ENCODE measurements at places on chromosomes 3 and 15.

DNA sequence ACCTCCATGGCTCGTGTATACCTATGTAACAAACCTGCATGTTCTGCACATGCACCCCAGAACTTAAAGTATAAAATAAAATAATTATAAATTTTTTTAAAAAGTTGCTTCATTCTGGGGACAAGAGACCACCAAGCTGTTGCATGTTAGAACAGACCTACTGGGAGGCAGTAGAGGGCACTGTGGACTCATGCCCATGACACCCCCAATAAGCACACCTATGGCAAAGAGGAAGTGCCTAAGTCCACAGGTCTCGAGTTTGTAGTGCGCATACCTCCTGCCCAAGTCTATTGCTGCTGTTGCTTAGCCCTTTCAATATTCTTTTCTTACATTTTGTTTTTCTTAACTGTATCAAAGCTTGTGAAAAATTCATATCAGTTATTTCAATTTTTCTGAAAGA lies 267.9 kb upstream of the THBS1 start:
- no peak for DNase-seq

DNA sequence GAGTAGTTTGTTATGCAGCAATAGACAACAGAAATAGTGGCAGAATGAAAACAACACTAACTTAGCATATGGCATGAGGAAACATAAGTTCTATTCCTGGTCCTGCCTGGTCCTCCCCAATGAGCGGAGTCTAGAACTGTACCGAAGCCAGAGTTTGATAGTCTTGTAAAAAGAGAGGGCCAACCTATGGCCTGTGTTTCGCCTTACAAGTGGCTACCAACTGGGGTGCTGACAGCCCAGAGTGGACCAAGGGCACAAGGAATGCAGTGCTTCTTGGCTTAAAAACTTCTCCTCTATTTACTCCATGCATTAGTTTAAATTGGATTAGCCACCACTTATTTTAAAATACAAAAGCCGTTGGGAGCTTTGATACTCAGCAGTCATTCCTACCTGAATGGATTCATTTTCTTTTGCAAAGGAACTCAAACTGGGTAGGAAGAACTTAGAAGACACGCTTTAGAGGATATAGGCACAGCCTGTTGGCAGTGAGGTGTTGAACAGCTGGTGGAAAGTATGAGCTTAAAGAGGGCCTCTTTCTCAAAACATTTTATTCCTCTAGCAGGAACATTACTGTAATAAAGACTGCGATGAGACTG lies 302.9 kb downstream of the PLCL2 start:
- DNase-seq: no peak

- DNase-seq: peak; percentile 64
Observed at GRCh38 chr15:78241017-78241416, 6.7 kb upstream of the ACSBG1 start.

DNA sequence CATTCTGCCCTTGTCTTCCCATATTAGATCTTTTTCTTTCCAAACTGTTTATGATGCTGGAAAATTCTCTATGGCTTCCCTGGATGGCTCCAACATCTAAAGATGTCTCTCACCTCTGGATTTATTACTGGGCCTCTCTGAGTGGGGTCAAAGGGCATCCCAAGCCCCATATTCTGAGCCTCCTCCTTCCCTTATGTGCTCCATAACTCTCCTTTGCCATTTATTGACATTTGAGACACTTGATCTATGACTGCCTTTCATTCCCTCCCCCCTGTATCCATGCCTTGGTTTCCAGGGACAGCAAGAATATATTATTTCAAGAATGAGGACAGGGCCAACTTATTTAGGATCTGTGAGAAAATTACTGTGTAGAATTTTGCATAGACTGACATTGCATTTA lies 369.3 kb upstream of the ONECUT1 start:
- no peak for DNase-seq

- no peak for DNase-seq
Observed at GRCh38 chr3:62480056-62480455, 106.7 kb upstream of the FEZF2 start.

GRCh38 chr3:115161168-115161834 lies 14.2 kb upstream of the ZBTB20 start:
- DNase-seq: no peak

- no peak for DNase-seq
Observed at GRCh38 chr15:39666677-39667076, 85.8 kb downstream of the THBS1 start.

DNA sequence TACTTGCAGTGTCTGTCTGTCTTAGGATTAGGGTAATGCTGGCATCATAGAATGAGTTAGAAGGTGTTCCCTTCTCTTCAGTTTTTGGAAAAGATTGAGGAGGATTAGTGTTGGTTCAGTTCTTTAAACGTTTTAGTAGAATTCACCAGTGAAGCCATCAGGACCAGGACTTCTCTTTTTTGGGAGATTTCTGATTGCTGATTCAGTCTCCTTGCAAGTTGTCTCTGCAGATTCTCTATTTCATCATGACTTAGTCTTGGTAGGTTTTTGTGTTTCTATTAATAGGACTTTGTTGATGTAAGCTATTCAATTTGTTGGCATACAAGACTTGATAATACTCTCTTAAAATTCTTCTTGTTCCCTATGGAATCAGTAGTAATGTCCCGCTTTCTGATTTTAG lies 48.9 kb downstream of the STT3B start:
- DNase-seq: no peak

DNA sequence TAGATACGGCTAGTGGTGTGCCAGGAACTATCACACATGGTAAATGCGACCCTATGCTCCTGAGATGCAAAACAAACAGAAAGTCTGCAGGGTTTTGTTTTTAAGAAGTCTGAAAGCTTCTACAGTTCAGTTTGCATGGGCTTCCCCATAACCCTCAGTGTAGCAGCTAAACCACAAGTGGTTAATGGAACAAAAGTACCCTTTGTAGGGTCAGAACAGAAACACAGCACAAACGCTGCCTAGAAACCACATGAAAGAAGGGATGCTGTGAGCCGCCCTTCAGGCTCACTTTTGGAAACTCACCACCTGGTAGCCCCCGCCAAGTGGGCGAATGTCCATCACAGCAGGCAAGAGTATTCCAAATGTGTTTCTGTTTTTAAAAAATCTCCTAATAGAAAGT lies 46.2 kb downstream of the CTDSPL start:
- no peak for DNase-seq

GRCh38 chr3:89058371-89058770 lies 49.0 kb upstream of the EPHA3 start:
- no peak for DNase-seq

GRCh38 chr15:60697750-60698149 lies 218.8 kb upstream of the ICE2 start:
- DNase-seq: no peak

DNA sequence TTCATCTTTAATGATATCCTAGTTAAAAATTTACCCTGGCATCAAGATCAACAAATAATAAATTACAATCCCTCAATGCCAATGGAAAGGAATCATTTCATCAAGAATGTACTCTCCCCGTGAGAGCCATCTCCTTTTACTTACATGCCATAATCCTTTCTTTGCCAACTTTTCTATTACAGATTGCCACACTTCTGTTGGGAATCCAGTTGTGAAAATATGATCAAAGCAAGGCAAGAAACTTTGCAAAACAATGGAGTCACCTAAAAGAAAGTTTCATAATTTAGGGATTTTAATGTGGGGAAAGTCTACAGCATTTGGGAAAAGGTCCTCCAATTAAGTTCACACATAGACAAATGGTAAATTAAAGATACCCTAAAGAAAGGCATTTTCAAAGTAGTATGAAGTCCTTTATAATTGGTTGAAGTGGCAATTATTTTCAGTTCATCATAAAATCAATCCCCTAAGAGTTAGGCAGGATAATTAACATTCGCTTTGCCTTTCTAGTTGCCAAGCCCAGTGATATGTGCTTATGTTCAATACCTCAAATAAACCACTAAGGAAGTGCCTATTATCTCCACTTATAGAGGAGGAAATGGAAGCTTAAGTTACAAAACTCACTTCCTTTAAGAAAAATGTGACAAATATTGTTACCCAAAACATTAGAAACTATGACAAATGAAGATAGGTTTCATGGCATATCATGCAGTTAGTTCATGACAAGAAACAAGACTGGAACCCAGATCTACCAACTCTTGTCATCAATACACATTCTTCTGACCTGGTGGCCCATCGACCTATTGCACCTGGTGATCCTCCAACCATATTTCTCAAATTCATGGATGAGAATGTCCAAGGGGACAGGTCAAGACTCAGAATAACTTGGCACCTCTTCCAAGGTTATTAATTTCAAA lies 49.1 kb downstream of the TRANK1 start:
- no peak for DNase-seq

GRCh38 chr3:20648294-20648693 lies 462.3 kb upstream of the SGO1 start:
- DNase-seq: no peak

DNA sequence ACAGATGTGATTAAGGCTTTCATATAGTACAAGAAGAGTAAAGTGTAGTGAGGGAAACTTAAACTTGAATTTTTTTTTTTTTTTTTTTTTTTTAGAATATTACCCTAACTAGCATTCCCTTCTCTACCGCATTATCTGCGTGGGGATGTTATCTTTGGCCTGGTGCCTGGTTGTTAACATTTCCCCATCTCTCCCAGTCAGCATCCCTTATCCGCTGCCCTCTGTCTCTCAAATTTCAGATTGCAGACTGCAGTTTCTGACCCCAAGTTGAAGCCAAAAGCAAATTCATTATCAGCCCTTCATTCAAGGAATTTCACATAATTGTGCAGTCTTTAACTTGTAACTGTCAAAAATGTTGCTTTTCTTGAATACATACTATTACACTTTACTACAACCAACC lies 353.0 kb downstream of the PLOD2 start:
- no peak for DNase-seq

DNA sequence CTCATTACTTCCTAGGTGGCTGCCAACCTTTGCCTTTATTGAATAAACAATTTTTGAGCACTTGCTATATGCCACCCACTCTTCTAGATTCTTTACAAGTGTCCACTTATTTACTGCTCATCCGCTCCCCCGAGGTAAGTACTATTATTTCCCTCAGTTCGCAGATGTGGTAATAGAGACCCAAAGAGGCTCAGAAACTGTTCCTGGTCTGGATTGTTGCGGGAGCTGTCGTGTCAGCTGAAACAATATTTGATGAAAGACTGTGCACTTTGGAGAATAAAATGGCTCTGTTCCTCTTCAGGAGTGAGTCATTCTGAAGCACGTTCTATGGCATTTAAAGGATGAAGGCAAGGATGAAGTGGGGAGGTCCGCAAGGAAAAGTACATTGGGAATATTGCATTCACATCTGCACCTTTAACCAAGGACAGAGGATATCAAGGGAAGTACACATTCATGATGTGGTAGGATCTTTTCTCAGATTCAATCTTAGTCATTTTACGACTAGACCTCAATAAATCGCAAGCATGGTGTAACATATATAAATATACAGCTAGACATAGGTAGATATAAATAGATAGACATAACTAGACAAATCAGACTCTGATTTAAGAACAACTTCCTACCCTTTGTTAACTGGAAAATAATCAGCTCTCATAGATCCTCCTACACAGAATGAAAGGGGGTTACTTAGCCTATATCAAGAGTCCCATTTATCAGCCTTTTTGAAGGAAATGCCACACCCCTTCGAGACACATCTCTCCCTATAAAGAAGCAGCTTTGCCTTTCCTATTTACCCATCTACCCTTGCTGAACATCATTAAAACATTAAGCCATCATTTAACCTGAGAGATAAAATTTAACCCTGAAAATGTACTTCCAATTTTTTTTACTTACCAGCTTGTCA lies 70.3 kb downstream of the RORA start:
- DNase-seq: no peak

GRCh38 chr3:160809453-160809852 lies 53.4 kb downstream of the PPM1L start:
- no peak for DNase-seq

DNA sequence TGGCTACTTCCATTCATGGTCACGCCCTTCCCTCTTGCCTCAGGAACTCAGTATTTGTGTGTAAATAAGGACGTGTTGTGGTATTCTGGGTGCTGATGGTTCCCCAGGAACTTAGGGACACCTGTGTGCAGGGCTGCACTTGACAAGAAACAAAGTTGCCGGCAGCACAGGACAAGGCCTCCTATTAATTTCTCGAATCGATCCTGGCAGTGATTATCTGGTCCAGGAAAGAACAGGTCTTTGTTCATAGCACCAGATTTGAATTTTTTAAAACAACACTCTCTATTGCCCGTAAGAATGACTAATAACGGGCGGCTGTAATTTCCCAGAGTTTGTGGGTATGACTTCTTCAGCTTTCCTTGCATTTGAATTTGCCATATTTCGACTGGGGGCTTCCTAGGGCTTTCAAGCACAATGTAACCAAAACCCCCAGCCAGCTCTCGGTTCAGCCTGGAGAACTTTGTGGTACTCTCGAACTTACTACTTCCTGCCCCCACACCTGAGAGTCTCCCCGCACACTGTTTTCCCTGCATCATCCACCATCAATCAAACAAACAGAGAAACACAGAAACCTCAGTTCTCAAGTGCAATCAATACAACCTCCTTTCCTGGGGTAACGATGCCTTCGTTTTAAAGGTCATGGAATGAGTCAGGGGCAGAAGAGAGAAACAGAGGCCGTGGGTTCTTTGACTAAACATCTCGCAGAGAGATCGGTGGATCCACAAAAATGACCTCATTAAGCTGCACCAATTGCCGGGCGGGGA lies 241.7 kb upstream of the ICE2 start:
- no peak for DNase-seq

DNA sequence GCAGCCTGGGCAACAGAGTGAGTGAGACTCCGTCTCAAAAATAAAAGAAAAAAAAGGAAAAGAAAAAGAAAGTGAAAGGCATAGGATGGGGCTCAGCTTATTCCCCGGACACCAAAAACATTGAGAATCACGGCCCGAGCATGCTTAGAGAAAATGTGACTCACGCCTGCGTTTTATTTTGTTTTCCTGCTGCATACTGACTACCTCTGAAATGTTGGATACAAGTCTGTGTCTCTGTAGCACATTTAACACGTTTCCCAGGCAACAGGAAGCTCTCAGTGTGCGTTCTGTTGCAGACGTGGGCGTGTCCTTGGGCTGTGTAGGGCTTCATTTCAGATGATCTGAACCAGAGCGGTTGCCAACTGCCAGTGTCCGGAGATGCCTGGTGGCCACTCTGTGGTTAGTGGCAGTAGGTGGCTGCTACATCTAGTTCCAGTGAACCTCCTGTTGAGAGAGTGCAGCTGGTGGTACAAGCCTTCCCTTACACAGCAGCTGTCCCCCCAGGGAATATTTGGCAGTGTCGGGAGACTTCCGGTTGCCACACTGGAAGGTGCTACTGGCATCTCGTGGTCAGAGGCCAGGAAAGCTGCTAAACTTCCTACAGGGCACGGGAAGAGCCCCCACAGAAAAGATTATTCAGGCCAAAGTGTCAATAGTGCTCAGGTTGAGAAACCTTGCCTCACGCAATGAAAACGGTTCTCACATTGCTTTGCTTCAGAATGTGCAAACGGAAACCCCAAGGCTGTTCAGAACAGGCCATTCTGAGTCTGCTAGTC lies 3.0 kb downstream of the SLC51A start:
- peak; percentile 36 for DNase-seq

DNA sequence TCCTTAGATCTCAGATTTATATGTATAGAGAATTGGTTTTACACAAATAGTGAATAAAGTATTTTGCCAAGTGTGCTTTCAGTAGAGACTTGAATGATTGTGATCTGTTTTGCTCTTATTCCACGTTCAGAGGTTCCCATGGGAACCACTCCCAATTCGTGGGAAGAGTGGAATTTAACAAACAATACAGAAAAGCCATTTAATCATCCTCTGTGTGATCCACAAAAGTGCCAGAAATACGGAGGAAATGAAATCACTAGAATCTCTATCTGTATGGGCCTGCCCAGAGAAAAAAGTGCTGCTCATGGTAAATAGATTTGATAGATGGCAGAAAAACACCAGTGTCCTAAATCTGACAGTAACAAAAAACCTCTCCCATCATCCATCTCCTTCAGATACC lies 56.0 kb downstream of the CNTN4 start:
- no peak for DNase-seq

All from stimulated activated CD8-positive, alpha-beta memory T cell treated with anti-CD3 and anti-CD28 coated beads, Interleukin-7, amount 100 ng/mL, for 1 hour (primary cell).